Progenitor cell of endocrine pancreas (in vitro differentiated cells): ENCODE measurements at places on chromosomes 11 and 22.

- DNase-seq, result no peak
These were observed 15.8 kb upstream of the CHADL start for GRCh38 chr22:41256254-41257253.

DNA sequence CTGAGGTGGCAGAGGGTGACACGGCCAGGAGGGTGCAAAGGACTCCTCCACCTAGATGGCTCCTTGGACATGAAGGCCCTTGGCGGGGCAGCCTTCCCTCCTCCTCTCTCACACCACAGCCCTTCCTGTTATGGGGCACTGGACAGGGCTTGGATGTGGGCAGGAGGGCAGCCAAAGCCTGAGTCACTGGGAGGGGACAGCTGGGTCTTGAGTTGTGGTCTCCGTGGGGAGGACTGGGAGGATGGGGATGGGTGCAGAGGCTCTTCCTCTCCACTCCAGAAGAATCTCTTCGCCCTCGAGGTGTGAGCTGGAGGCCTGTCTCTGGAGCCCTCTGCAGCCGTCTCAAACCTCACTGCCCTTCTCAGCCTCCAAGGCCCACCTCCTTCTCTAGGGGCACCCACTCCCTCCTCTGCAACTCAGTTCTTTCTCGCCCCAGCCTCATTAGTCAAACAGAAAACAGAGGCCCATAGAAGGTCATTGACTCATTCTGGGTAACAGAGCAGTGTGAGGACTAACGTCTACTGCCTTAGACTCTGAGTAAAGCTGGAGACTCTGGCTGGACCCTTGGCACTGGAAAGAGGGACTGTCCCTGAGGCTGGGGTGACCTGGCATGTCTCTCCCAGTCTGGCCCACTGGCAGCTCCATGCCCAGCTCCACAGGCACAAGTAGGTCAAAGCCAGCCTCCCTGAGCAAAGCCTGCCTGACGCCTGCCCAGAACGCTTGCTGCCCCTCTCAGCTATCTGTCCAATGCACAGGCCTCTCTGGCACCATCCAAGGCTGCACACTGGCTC is 47.5 kb upstream of the CDON start:
- DNase-seq, result no peak

DNA sequence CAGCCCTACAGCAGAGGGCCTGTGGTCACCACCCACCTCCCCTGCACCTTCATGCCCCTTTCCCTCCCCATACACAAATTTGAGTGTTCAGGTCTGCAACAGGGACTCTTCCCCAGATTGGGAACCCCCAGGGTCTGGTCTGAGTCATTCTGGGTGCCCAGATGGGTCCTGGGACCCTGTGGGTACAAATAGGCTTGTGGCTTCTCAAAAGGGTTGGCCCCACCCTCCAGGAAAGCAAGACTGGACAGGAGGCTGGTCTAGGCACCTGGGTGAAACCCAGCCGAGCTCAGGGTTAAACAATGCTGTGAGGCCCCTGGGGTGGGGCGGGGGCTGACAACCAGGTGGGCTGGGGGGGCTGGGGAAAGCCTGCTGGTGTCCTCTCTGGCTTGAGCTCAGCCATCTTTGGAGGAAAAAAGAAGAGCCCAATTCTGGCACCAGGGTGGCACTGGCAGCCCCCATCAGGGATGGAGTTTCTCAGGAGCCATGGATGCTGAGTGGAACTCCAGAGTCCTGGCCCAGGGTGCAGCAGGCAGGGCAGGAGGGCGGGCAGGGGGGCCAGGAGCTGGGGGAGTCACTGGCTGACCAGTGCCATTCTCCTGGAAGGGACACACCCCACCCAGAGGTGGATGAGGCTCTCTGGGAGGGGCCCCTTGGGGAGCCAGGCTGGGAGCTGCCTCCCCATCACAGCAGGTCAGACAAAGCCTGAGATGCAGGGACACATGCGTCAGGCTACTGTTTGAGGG is 1.1 kb downstream of the SEPTIN5 start:
- no peak for DNase-seq

- no peak for DNase-seq
These were observed 139.5 kb downstream of the CTTN start for GRCh38 chr11:70537576-70538571.

DNA sequence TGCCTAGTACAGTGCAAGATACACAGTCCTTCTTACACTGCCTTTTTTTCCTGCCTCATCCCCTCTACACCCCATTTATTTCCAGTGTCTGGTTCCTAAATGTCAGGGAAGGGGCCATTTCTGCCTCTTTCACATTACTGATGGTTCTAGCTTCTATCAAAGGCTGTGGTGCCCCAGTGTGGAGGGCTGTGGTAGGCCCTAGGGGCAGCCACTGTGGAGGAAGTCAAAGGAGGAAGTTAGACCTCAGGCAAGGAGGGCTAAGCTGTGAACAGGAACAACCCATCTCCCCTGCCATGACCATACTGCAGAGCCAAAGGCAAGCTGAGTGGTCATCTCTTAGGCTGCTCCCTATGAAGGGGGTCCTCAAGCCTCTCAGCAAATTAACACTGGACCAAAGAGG is 81.9 kb upstream of the CRTAM start:
- DNase-seq, result no peak
